Activated CD4-positive, alpha-beta memory T cell treated with anti-CD3 and anti-CD28 coated beads for 36 hours (primary cell): ENCODE measurements at places on chromosomes 7 and 10.

GRCh38 chr10:15369256-15370211, 1.6 kb downstream of the FAM171A1 start:
- DNase-seq = no peak

GRCh38 chr7:141944811-141945210, 2.0 kb downstream of the CLEC5A start:
- DNase-seq = no peak

DNA sequence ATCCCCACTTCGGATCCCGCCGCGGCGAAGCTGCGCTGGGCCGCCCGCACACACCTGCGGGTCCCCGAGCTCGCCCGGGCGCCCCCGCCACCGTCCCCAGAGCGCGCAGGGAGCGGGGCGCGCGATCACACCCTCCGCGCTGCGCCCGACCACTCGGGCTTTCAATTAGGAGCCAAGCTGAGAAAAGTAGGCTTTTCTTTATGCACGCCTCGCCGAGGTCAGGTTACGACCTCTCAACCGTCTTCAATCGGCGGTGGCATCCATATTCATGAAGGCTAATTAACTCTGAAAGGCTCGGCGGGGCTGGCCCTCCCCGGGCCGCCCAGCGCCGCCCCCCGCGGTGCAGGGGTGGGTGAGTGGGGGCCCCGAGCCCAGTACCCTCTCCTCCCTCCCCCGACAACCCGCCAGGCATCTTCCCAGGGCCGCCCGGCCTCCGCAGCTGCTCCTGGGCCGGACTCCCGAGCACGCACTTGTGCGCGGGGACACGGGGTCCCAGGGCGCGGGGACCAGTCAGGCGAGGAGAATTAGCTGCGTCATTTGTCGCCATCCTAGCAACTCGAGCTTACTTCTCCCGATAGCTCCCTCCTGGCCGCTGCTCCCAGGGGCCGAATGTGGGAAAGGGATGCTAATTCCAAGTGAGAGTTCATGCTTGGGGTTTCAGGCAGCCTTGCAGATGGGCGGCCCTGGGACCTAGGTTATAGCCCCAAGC, 155.5 kb upstream of the LYZL2 start:
- peak; percentile 21 for DNase-seq

GRCh38 chr7:19530261-19530660, 178.6 kb downstream of the POLR1F start:
- no peak for DNase-seq

GRCh38 chr10:76492026-76492425, 1060.6 kb downstream of the LRMDA start:
- DNase-seq = no peak

DNA sequence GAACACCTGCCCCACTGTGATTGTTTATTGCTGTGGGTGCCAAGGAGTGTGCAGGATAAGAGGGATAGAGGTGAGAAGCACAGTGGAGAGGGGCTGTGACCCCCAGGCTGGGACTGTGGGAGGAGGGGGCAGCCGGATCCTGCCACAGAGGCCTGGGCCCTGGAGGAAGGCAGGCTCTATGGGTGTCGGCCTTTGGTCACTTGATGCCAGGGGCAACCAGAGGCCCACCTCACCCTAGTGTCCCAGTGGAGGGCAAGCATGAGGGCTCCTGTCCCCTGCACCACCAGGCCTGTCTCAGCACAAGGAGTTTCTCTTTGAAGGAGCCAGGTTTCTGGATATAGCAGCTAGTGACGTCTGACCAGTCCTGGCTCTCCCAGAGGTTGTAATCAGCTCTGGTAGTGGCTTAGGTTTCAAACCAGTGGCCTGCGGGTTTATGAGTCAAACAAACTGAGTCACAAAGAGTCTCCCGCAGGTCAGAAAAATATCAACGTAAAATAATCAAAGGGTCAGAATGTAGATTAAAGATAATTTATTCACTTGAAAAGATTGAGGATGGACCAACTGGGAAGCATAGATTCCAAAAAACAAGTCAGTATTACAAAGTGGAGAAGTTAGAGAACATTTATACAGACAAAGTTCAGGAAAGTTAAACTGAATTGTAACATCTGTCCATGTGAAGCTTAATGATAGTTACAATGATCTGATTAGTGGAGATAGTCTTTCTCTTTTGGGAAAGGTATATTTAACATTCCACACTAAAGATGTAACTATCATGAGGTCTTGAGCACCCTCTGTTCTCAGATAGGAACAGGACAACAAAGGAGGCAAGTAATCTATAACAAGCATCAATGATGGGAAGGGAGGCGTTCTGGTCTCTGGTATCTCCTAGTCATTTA, 37.2 kb upstream of the ZNF488 start:
- DNase-seq = no peak

GRCh38 chr10:49162761-49163310, 25.4 kb downstream of the TMEM273 start:
- no peak for DNase-seq
